ENCODE measurements at places on chromosomes 7 and 10. TPM values are rescaled to one million over a fixed set of nuclear protein-coding genes. Genes with fewer than 3 reads are reported as not detected.

GRCh38 chr7:410395-410910, 109.2 kb downstream of the PDGFA start:
- no peak overlapping the region for H3K27ac ChIP-seq
- no peak for DNase-seq
- H3K4me1 ChIP-seq: no peaks in the 10 kb centered on the region
- H3K36me3 ChIP-seq: no peaks in the 10 kb centered on the region
- no peak overlapping the region for H3K4me3 ChIP-seq

- H3K4me3 ChIP-seq: no peak overlapping the region
- H3K27ac ChIP-seq: peak overlapping the region; percentile 20
- H3K27me3 ChIP-seq: peaks cover 3% of the 10 kb centered on the region
- peaks cover 22% of the 10 kb centered on the region for H3K4me1 ChIP-seq
Observed at GRCh38 chr10:119315128-119316001, 108.0 kb downstream of the GRK5 start.

DNA sequence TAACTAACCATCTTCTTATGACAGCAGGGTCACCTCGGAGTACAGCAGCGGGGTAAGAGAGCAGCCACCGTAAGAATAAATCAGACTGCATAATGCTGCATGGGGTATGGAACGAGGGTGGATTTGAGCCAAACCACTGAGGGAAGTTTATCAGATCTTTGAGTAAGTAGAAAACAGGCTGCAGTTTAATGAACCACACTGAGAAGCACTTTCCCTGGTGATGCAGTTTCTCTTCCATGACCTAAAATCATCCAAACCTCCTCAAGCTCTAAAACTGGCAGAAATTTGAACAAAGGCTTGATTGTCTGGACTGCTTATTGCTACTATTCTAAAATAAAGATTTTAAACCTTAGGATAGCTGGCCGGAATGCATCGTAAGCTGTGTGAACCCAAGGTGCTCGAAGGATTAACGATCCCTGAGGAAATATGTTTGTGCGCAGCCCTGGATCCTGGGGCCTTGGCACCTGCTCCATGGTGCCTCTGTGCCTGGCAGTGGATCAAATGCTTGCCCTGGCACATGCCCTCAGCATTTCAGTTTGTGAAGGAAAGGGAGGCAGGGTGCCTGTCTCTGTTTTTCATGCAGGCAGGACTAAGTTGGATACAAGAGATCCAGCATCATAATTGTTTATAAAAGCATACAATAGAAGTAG, 322.7 kb downstream of the LHFPL3 start:
- H3K36me3 ChIP-seq: no peaks in the 10 kb centered on the region
- DNase-seq: no peak
- H3K27me3 ChIP-seq: no peaks in the 10 kb centered on the region
- no peak overlapping the region for H3K27ac ChIP-seq
- no peak overlapping the region for H3K4me3 ChIP-seq
- no peaks in the 10 kb centered on the region for H3K4me1 ChIP-seq

DNA sequence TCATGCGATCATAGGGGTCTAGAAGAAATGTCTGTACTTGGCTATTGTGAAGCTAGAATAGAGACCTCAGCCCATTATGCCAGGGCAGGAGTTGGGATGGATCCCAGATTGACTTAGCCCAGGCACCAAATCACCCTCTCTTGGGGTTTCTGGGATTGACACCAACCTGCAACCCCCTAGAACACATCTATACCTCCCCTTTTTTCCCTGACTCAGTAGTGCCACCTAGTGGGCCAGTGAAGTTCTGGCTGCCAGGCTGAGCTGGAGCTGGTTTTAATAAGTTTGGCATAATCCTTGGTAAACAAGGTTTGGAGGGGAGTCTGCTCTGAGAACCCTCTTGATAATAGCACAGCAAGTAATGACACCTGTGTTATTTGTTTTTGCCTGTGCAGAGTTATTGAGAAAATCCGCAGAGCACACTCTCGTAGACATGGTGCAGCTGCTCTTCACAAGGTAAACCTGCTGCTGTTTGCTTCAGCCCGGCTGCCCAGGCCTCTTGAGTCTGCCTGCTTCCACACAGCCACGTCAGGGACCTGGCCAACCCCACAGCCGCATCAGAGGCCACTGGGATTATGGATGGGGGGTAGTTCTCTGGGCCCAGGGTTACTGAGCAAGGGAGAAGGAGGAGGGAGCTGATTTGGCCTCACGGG, 43.3 kb upstream of the NFKB2 start:
- DNase-seq: peak; percentile 46
- peaks cover 96% of the 10 kb centered on the region for H3K36me3 ChIP-seq
- H3K4me3 ChIP-seq: no peak overlapping the region
- H3K4me1 ChIP-seq: no peaks in the 10 kb centered on the region
- no peaks in the 10 kb centered on the region for H3K27me3 ChIP-seq

Gene PNLIP
- not detected for polyA plus RNA-seq

- H3K4me1 ChIP-seq: no peaks in the 10 kb centered on the region
- no peaks in the 10 kb centered on the region for H3K27me3 ChIP-seq
- no peak within 1 kb of the TSS for H3K27ac ChIP-seq
- peak; percentile 62 for DNase-seq
Observed at GRCh38 chr7:76201732-76202665, at the start of gene SRRM3. TSS of gene SRRM3 (plus strand) at chr7:76201896. CDS start at chr7:76235067, 33,171 bp downstream.

DNA sequence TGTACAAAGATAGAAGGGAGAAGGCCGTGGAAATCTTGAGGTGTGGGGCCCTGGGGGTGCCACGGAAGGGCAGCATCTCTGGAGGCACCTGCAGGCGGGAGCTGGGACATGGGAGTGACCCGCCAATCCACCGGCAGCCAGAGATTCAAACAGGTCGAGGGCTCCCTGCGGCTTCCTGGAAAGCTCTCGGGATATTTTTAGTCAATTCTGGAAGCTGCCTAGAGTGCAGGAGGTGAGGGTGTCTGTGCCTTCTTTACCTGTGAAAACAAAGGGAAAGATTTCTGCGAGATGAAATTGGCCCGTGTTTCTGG, 16.6 kb downstream of the MNX1 start:
- H3K4me1 ChIP-seq: no peaks in the 10 kb centered on the region
- no peak for DNase-seq
- no peaks in the 10 kb centered on the region for H3K36me3 ChIP-seq
- peaks cover 25% of the 10 kb centered on the region for H3K27me3 ChIP-seq
- H3K4me3 ChIP-seq: no peak overlapping the region

DNA sequence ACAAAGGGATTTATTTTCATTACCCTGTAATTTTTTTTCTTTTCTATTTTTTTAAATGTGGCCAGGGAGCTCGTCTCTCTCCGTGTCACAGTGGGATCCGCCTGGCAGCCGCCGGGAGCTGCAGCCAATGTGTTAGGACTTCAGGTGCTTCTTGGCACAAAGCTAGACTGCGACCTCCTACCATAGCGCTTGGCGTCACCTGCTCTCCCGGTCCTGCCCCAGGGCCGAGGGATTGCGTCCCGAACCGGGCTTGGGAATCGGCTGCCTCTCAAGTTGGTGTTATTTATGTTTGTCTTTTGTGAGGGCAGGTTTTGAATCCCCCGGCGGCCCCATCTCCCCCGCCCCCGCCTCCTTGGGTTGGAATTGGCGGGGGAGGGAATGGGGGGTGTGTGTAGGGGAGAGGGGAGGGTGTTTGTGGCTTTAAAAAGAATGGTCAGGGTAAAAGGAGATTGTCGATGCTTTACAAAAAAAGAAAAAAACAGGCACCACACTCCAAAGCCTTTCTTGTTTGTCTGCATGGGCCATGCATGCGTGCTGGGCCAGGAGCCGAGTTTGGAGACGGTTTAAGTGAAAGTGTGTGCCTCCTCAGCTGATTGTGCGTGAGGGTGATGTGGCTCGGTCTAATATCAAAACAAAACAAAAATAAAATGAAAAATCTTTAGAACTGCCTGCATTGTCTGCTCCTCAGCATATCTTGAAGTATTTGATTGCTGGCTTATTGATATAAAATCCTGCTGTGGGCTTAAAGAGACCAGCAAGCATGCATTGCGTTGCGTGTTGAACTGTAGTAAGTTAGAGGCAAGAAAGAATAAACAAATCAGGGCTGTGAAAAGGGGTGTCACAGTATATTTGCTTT, 1.2 kb downstream of the PPP1R9A start:
- H3K27me3 ChIP-seq: peaks cover 37% of the 10 kb centered on the region
- no peak overlapping the region for H3K4me3 ChIP-seq
- no peaks in the 10 kb centered on the region for H3K36me3 ChIP-seq
- no peaks in the 10 kb centered on the region for H3K4me1 ChIP-seq
- no peak overlapping the region for H3K27ac ChIP-seq

Gene LRRD1
- polyA plus RNA-seq: not detected

Gene CALCR
- polyA plus RNA-seq: not detected

Gene IFIT3
- polyA plus RNA-seq: 13.8 TPM

- H3K4me1 ChIP-seq: no peaks in the 10 kb centered on the region
- no peaks in the 10 kb centered on the region for H3K36me3 ChIP-seq
- no peak for DNase-seq
Observed at GRCh38 chr10:123203393-123204126, 49.4 kb downstream of the BUB3 start.

GRCh38 chr7:114099337-114099736, 180.5 kb upstream of the PPP1R3A start:
- no peak overlapping the region for H3K4me3 ChIP-seq
- peaks cover 10% of the 10 kb centered on the region for H3K27me3 ChIP-seq
- H3K27ac ChIP-seq: no peak overlapping the region

DNA sequence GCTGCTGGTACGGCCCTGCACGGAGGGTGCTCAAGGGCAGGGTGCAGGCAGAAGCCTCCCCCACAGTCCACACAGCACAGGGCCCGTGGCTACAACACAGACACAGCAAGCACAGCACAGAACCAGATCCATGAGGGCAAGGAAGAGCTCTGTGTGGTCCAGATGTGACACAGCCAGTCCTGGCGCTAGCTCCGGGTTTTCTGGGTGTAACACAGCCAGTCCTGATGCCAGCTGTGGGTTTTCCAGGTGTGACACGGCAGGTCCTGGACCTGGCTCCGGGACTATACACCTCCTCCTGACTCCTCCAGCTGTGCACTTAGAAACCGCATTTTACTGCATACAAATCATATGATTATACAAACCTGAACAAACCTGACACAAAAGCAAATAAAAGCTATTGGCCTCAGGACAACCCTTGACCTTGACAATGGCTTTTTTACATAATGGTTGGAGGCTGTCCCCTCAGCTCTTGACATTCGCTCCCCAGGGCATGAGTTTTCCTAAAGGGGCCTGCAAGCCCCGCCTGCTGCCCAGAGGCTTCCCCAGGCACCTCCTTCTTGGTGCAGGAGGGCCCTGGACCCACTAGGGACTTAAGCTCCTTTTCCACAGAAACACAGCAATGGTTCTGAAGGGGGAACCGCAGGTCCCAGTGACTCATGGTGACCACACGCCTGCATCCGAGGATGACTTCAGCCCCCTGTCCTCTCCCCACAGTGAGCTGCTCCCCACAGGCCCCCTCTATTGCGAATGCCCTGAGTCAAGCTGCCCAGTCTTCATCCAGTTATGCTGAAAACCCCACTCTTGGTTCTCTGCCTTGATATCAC, 209.6 kb downstream of the PTPRN2 start:
- no peaks in the 10 kb centered on the region for H3K4me1 ChIP-seq
- H3K36me3 ChIP-seq: no peaks in the 10 kb centered on the region
- no peaks in the 10 kb centered on the region for H3K27me3 ChIP-seq
- DNase-seq: no peak
- no peak overlapping the region for H3K4me3 ChIP-seq

GRCh38 chr10:133528296-133528844, 1.2 kb downstream of the CYP2E1 start:
- no peak for DNase-seq
- H3K4me3 ChIP-seq: no peak overlapping the region
- H3K36me3 ChIP-seq: no peaks in the 10 kb centered on the region

DNA sequence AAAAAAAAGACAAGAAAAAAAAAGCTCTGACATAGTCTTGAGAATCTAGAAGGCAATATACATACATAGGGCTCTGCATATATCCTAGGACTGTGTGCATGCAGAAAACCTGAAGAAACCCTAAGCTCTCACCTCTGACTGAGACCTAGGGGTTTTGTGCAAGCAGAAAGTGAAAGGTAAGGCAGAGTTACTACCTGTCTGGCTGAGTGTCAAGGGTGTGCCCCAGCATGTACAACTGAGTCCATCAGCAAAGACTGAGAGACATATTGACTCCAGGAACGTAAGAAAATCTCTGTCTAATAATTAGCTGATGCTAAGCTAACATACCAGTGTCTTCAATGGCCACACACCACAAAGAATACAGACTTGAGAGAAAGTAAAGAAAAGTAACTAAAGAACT, 16.3 kb upstream of the HNRNPH3 start:
- no peak for DNase-seq
- no peak overlapping the region for H3K4me3 ChIP-seq
- H3K36me3 ChIP-seq: no peaks in the 10 kb centered on the region
- no peak overlapping the region for H3K27ac ChIP-seq

DNA sequence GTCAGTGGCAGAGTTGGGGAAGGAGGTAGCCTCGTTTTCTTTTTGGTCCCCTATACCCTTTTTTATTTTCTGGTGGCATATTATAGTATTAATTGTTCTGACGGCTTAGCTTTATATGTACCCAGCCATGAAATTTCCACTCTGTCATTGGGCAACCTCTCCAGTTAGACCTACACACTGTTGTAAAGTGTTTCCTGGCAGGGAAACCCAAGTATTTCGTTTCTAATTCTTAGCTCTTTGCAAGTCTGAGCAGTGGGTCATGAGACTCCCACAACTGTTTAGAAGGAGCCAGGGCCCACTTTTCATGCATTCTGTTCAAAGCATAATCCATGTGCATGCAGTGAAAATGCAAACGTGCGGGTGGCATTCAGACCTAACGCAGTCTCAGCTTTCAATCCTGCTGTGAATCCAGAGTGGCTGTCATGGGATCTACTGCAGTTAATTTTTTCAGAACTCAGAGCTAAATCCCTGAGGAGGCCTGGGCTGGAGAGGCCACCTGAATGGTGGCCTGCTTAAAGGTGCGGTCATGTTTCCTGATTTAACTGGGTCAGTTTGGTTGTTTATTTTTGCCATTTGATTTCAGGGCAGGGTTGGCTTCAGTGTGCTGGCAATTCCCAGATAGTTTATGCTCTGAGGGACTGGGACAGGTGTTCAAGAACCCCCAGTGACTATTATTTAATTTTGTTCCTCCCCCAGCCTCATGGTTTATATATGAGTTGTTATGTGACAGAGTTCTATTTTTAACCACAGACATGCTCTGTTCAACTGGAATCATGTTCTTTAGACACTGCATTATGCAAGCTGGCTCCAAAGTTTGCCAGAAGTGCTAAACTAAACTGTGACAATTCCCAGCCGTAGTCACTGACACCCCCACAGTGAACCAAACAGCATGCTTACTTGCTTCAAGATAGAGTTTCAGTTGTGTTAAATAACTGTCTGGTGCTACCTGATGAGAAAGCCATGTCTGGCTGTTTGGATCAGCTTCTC, 27.4 kb upstream of the SYPL1 start:
- H3K36me3 ChIP-seq: no peaks in the 10 kb centered on the region
- no peaks in the 10 kb centered on the region for H3K4me1 ChIP-seq
- H3K4me3 ChIP-seq: no peak overlapping the region

DNA sequence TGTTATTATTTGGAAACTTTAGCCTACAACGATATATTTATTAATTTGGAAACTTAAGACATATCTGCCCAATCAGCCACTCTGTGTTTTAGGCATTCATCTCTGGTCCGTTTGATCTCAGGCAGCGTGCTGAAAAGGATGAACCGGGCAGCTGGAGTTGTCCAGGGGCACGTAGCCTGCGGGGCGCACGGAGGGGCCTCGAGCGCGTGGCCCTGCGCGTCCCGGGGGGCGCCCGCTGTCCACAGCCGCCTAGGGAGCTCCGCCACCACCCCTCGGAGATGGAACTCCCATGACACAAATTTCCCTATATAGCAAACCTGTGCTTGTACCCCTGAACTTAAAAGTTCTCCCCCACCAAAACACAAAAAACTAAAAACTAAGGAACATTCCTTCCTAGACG, 24.3 kb upstream of the MKI67 start:
- H3K27me3 ChIP-seq: no peaks in the 10 kb centered on the region
- no peak overlapping the region for H3K27ac ChIP-seq
- peaks cover 5% of the 10 kb centered on the region for H3K4me1 ChIP-seq
- H3K4me3 ChIP-seq: peak overlapping the region; percentile 80
- H3K36me3 ChIP-seq: no peaks in the 10 kb centered on the region
